IPS-NIHi11 (cell line): ENCODE measurements at places on chromosomes 1 and 21.

DNA sequence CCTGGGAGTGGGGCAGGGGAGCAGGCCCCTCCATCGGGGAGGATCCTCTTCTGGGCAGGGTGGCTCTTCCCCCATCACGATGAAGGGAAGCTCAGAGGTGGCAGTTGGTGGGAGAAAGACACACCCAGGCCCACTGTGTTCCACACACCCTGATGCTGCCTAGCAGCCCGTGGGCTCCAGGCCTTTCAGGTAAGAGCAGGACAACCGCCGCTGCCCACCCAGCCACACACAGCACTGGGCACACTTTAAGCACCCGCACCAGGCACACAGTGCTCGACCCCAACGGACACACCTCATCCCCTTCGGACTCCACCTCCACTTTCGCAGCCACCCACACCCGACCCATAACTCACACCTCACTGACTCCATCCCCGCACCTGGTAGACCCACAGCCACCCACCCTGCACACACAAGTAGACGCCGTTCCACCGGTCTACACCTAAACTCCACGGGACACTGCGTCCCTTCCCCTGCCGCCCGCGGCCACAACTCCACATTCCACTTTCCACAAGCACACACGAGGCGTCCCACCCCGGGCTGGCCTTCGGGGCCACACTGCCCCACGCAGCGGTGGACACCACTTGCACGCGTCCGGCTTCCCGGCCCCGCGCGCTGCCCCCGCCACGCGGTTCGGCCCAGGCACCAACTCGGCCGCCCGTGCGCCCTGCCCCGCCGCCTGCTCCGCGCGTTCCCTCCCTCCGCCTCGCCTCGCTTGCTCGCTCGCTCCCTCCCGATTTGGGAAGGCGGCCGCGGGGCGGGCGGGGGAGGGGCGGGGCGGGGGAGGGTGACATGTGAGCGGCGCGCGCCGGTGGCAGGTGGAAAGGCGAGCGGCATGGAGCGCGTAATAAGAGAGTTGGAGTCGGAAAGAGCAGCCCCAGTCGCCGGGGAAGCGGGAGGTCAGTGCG, at the start of gene KCNQ4:
TSS of gene KCNQ4 (plus strand) at position 787 of the 905 bp plus-strand sequence. CDS start 307 bp downstream, outside the sequence.
- DNase-seq: peak; percentile 84

DNA sequence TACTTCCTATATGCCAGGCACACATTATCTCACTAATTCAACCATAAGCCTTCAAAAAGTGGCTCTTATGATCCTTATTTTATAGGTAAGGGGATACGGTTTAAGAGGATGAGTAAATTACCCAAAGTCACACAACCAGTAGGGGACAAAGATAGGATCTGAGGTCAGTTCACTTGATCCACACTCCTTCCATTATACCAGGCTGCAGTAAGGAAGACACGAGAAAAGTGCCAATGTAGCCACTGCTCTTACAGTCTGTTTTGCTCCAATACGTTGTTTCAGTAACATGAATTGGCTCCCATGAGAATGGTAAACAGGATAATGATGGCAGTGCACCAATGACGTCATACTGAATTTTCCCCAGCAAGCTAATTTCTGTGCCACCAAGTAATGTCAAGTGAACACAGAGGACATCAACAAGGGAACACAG, 15.4 kb upstream of the GUCA2A start:
- no peak for DNase-seq

- no peak for DNase-seq
Observed at GRCh38 chr1:91007827-91008226, 14.0 kb downstream of the ZNF644 start.

- no peak for DNase-seq
Observed at GRCh38 chr1:197955486-197956394, 38.6 kb downstream of the LHX9 start.

- peak; percentile 100 for DNase-seq
Observed at GRCh38 chr1:3530926-3531818, 76.7 kb downstream of the ARHGEF16 start.

DNA sequence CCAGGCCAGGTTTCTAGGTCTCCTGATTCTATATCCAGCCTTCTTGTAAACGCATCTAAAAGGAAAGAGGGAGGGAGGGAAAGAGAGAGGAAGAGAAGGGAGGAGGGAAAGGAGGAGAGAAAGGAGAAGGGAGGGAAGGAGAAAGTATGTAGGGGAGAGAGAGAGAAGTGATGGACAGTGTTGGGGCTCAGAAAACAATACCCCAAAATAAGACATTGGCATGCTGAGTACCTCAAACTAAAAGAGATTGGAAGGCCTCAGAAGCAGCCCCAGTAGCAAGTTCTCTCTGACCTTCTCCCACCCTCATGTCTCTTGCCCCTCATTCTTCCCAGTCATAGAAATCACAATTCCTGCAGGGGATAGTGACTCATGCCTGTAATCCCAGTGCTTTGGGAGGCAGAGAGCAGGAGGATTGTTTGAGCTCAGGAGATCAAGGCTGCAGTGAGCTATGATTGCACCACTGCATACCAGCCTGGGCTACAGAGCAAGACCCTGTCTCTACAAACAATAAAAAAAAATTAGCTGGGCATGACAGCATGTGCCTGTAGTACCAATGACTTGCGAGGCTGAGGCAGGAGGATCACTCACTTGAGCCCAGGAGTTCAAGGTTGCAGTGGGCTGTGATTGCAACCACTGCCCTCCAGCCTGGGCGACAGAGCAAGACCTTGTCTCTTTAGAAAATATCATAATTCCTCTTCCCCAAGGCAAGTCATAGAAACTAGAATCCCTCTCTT, 51.2 kb downstream of the DNTTIP2 start:
- DNase-seq: no peak

GRCh38 chr1:23615423-23615822, 56.1 kb upstream of the ID3 start:
- no peak for DNase-seq

GRCh38 chr1:5926686-5927435, 65.4 kb downstream of the NPHP4 start:
- DNase-seq: no peak

- DNase-seq: no peak
Observed at GRCh38 chr1:150194381-150195031, 41.4 kb downstream of the ANP32E start.

GRCh38 chr1:38608202-38608864, 251.2 kb downstream of the RRAGC start:
- peak; percentile 83 for DNase-seq

DNA sequence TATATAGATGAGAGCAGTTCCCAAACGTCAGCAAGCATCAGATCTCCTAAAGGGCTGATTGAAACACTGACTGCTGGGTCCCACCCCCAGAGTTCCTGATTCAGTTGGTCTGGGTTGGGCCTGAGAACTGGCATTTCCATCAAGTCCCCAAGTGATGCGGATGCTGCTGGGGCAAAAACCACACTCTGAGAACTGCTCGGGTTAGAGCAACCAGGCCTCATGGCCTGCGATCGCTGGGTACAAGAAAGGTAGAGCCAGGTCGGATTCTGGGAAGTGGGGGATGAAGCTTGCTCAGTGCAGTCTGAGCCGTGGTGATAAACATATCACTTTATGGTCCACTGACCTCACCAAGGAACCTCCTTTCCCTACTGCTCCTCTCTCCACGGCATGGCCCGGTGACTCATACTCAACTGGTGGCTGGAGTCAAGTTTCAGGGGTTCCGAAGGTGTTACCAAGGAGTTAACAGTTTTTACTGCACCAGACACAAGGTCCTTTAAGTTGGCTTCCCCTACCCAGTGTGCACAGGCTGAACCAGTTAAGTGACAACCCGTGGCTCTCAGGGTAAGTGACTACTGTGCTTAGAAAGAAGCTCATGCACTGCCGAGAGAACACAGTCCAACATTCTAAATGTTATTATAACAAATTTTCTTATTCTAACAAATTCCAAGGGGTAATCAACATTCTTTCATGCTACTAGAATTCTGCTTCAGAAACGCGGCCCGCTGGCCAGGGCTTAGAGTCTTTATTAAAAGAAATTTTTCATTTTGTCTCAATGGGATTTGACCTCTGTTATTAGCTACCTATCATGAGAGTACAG, 153.5 kb downstream of the TGFBR3 start:
- DNase-seq: peak; percentile 56

DNA sequence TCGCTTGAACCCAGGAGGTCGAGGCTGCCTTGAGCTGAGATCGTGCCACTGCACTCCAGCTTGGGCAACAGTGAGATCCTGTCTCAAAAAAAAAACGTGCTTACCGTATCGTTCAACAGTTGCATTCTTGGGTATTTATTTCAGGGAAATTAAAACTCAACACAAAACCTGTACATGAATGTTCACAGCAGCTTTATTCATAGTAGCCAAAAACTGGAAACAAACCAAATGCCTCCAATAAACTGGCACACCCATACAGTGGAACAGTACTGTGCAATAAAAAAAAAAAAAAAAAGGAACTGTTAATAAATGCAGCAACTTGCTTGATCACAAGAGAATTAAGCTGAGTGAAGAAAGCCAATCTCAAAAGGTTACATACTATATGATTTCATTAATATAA, 6.7 kb downstream of the KHDRBS1 start:
- DNase-seq: no peak

DNA sequence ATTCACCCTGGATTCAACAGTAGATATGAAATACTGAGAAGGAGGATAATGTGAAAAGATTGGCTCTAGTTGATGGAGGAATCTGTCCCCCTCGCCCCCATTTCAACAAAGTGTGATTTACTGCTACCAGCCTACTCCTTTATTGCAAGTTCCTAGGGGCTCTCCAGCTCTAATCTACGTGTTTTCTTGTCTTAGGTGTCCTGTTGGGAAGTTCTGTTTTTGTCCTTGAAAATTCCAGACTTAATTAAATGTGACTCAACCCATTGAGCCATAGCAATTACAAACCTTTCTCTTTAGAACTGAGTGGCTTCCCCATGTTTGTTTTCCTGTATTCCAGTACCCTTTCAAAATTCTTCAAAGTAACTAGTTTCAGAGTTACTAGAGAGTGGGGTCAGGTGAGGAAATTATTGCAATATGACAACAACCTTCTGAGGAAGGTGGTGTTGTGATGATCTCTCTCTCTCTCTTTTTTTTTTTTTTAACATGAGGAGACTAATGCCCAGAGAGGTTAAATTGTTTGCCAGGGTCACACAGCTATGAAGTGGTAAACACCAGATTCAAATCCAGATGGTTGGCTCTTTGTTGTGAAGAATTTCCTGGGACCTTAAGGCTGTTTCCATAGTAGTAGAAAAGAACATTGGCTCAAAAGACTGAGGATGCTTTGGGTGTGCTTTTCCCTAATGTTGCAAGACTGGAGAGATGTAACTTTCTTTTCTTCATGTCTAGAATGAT, 3.5 kb downstream of the RGL1 start:
- no peak for DNase-seq

- DNase-seq: no peak
Observed at GRCh38 chr1:168719306-168720111, 9.5 kb downstream of the DPT start.

- DNase-seq: no peak
Observed at GRCh38 chr1:227349967-227350366, 31.7 kb upstream of the CDC42BPA start.

DNA sequence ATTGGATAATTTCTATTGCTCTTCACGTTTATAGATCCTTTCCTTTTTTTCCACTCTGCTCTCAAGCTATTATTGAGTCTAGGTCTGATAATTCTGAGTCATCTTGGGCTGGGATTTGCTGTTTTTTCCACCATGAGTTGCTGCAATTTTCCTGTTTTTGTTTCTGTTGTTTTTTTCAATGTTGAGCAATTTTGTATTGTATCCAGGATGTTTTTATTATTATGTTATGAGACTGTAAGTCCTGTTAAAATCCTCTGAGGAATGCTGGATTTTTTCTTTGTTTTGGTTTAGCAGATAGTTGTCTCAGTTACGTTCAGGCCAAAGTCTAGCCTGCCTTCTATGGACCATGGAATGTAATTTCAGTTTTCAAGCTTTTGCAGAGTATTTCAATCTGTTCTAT, 13.0 kb upstream of the SLC35A3 start:
- DNase-seq: no peak

GRCh38 chr1:158311066-158311465, 20.3 kb downstream of the CD1B start:
- DNase-seq: no peak

DNA sequence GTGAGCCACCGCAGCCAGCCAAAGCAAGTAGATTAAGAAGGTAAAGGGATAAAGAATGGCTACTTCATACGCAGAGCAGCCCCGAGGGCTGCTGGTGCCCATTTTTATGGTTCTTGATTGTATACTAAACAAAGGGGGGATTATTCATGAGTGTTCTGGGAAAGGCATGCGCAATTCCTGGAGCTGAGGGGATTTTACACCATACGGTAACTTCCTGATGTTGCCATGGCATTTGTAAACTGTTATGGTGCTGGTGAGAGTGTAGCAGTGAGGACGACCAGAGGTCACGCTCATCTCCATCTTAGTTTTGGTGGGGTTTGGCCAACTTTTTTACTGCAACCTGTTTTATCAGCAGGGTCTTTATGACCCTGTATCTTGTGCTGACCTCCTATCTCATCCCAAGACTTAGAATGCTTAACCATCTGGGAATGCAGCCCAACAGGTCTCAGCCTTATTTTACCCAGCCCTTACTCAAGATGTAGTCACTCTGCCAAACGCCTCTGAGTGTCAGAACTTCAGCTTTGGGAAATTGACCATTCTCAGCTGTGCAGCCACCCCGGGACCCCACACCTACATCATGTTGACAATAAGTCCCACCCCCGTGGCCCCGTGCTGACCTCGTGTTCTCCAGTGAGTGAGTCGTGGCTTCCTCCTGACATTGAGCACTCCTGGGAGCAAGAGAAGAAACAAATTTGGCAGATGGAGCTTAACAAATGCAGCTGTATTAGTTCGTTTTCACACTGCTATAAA, 149.4 kb upstream of the COL6A1 start:
- DNase-seq: no peak

DNA sequence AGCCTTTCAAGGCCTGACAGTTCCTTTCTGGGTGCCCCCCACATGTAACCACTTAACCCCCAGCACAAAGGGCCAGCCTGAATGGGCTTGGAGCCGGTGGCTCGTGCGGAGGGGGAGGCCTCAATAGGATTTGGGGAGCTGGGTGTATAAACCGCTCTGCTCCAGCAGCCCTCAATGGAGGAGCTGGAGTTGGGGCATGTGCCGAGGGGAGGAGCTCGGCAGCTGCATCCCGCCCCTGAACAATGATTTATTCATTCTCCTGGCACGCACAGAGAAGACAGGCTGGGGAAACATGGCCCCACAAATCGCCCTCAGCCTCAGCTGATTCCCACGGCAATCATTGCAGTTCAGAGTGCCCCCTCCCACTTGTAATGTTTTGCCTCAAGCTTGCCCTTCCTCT, 6.9 kb upstream of the C1orf216 start:
- DNase-seq: no peak

GRCh38 chr1:213649373-213649772, 338.4 kb upstream of the PROX1 start:
- DNase-seq: no peak
